Lung (tissue), 17 donors: ENCODE measurements at places on chromosomes 3 and 15.

GRCh38 chr3:141280086-141280485, 48.5 kb downstream of the PXYLP1 start:
- DNase-seq, result no peak

- no peak for DNase-seq
Measured at GRCh38 chr3:149058602-149059001, 27.7 kb downstream of the HLTF start.

DNA sequence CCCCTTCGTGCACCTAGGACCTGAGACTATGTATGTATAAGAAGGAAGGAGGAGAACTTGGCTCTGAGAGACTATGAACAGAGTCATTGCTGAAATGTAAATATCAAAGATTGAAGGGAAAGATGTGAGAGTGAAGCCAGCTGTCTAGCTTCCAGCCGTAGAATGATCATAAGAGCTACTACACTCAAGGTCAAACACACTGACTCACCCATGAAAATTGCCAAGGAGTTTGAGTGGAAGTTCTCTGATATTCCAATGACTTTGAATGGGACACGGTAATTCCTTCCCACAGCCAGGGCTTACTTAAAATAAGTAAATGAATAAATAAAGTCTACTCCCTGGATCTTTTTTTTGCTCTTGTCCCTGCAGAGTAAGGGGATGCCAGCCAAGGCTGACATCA, 398.9 kb upstream of the TPRG1 start:
- DNase-seq, result no peak

- DNase-seq, result no peak
Measured at GRCh38 chr15:63035253-63035652, 7.3 kb upstream of the TPM1 start.

- DNase-seq, result no peak
Measured at GRCh38 chr3:184134746-184135148, 411 bp upstream of the EIF2B5 start.

DNA sequence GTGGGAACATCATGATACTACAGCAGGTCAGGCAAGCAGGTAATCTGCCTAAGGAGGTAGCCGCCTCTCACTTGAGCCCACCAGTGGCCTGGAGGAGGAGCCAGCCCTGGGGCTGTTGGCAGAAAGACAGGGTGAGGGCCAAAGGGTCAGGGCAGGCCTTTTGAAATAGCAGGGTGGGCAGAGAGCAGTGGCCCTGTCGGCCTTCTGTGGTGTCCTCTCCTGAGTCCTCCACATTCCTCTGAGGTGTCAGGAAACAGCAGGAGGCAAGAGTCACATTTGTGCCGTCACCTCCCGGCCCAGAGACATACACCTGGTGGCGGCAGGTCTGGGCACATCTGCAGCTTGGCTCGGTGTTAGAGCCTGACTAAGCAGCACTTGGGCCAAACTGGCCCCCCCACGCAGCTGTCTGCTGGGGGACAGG, 3.9 kb upstream of the BNC1 start:
- no peak for DNase-seq

- no peak for DNase-seq
Measured at GRCh38 chr15:79659691-79660090, 227.6 kb downstream of the MINAR1 start.

DNA sequence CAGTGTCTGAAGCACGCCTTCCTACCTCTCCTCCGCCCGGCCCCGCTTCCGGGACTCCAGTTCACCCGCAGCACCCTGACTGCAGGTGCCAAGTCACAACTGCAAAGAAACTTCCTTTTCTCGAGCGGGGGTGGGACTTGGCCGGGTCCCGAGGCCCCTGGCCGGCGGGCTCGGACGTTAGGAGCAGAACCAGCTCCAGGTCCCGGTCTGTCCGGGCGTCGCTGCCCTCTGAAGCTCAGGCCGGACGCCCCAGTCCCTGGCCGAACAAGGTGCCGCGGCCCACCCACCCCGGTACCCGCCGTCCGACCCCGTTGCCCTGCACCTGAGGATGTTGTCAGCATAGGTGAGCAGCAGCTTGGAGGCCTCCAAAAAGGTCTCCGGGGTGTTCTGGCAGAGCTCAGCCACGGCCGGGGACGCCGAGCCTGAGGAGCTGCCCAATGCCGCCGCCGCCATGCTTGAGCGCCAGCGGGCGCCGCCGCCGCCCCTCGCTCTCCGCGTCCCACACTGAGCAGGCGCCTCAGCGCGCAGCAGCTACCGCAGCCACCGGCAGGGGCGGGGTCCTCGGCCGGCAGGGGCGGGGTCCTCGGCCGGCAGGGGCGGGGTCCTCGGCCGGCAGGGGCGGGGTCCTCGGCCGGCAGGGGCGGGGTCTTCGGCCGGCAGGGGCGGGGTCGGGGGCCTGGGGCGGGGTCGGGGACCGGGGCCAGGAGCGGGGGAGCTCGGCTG, at the start of gene NGLY1:
Gene NGLY1 (minus strand): TSS at position 506 of the 723 bp plus-strand sequence. CDS start 53 bp downstream, at position 453.
- DNase-seq, result peak; percentile 87

GRCh38 chr3:31613177-31613576, 80.5 kb downstream of the STT3B start:
- DNase-seq, result no peak

- no peak for DNase-seq
Measured at GRCh38 chr3:128486681-128487537, 6.1 kb downstream of the GATA2 start.

DNA sequence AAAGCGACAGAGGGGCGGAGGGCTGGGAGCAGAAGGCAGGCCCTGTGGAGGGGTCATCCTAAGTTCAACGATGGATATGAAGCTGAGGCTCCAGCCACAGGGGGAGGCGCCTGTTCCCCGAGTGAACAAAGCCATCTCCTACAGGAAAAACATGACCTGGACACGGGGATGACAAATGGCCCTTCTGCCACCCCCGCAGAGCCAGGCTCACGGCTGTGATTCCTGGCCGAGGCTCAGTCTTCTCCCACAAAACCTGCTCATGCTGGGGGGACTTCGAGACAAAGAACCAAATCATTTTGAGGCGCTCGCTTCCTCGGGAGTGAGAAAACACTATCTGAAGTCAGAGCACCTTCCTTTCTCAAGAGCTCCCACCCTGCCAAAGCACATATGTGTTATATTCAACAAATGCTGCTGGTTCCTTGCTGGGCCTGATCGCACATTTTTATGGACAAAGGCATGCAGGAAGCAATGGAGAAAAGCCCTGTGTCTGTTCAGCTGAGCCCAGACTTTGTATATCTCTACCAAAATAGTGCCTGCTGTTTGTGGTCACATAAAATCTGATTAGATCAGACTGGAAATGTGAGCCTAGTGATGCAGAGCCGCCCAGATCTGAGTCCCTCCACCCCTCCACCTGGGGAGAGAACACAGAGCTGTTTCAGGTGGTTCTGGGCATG, 5.6 kb downstream of the RBP1 start:
- peak; percentile 91 for DNase-seq

- no peak for DNase-seq
Measured at GRCh38 chr15:88979674-88980073, 66.5 kb upstream of the MFGE8 start.

DNA sequence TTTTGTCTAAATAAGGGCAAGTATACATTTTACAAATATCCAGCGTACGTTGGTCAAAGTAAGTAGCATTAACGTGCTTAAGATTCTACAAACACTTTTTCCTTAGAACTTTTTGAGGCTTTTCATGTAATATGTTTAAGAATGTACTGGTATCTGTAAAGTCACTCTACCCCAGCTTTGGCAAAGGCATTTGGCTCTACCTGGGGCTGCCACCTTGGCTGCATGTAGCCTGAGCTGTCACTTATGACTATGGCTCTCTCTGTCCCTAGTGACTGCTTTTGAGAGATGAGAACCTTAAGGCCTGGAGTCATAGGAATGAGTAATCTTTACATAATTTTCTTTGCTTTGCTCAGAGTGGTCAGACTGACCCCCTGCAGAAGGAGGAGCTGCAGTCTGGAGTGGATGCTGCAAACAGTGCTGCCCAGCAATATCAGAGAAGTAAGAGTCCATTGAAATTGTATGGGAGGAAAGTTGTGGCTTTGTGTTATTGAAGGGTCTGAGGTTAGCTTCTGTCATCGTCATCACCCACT, 61.2 kb downstream of the IQGAP1 start:
- DNase-seq, result no peak

DNA sequence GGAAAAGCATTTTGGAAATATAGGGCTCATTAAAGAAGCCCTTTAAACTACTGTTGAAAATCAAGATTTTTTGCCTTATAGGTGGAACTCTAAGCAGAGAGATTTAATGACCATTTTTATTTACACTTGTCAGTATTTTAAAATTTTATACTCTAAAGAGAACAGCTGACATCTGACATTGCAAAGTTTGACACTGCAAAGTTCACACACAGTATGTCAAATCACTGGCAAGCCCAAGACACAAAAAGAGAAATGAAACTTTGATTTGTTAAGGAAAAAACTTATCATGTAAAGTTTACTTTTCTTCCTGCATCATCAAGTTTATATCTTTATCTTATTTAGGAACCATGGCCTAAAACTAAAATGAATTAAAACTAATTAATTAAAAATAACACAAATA, 40.2 kb downstream of the DPH6 start:
- DNase-seq, result no peak

DNA sequence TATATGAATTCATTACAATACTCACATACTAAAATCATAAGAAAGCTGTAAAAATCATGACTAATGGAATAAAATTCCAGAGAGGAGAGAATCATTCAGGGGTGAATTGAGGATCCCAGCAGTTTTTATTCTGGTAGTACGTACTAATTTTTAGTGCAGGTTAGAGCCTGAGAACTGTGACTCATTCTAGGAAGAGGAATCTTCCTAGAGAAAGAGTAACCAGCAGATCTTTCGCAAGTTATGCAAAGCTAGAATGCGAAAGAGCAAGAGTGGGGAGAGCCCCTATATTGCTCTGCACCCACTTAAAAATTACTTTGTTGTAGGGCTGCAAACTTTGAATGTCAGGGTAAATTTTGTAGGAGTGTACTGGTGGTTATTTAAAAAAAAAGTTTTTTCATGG, 303.6 kb upstream of the ARPP21 start:
- no peak for DNase-seq

GRCh38 chr15:61337541-61337940, 108.4 kb upstream of the RORA start:
- no peak for DNase-seq

DNA sequence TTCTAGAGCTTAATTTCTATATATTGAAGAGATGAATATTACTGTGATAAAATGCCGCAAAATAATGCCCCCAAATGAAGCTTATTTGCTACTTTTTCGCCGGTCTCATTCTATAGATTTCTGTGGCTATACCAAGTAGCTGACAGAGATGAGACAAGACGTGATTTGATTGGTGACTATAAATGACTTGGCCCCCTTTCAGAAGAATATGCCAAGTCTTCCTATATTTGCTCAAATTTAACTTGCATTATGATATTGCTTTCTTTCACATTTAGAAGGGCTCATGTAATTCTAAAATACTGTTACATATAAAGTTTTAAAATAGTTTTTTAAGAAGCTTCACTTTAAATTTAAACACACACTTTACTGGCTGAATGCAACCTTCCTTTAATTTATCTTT, 180.1 kb downstream of the SUCLG2 start:
- DNase-seq, result no peak

DNA sequence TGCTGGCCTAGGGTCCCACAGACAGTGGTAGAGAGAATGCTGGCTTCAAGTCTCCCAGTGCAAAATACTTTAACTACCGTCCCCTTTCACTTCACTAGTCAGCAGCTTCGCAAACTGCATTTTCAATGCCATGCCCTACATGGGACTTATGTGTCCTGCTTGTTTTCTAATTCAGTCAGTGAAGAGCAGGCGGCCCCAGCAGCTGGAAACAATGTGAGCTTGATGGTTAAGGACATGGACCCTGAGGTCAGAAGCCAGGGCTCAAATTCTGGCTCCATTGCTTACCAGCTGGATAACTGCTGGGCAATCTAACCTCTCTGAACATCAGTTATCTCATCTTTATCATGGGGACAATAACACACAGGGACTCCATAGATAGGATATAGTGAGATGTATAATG, 58.4 kb downstream of the SLC12A8 start:
- DNase-seq, result no peak

GRCh38 chr3:53552730-53553129, 58.3 kb downstream of the CACNA1D start:
- DNase-seq, result no peak

DNA sequence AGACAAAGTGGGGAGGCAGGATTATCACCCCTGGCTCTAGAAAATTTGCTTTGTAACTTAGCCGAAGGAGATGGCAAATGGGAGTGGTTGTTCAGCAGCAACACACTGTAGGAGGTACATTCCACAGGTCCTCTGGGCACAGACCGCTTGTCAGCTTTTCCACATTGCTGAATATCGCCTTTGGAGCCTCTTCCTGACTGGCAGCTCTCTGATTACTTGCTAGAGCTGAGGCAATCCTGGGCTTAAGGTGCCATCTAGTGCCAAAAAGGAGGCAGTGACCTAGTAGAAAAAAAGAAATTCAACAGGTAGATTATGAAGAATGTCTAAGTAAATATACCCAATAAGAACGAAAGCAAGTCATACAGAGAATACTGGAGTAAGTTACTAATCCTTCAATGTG, 13.1 kb upstream of the SCN5A start:
- no peak for DNase-seq

GRCh38 chr15:63037976-63038720, 4.4 kb upstream of the TPM1 start:
- DNase-seq, result no peak

GRCh38 chr3:198079771-198080520, 119.9 kb downstream of the LMLN start:
- peak; percentile 12 for DNase-seq

DNA sequence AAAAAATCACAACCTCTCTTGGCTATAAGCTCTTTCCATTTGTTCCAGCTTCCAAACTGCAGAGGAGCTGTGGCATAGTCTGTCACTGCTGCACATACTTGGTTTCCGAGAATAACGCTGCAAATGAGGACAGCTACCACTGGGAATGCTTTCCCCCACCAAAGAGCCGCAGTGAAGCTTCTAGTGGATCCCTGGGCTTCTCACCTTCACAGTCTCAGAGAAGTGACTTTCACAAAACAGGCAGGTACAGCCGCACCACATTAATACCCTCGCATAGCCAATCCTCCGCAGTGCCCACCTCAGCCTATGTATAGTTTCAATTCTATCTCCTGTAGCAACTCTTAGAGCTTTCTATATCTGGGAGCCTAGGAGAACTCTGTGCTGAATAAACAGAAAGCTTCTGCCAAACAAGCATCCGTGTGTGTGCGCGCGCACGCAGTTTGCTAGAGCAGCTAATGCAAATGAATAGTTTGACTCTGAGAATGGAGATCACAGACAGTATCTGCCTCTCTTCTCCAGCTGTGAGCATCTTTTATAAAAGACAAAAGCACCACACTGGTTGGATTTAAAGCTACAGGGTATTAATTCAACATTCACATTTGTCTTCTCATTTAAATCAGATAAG, 81.9 kb upstream of the PLXND1 start:
- DNase-seq, result peak; percentile 88

GRCh38 chr3:171125010-171125409, 98.5 kb upstream of the SLC2A2 start:
- DNase-seq, result no peak

- no peak for DNase-seq
Measured at GRCh38 chr3:125080077-125080476, 24.3 kb upstream of the HEG1 start.
